ENCODE measurements at places on chromosomes 3 and 15.

DNA sequence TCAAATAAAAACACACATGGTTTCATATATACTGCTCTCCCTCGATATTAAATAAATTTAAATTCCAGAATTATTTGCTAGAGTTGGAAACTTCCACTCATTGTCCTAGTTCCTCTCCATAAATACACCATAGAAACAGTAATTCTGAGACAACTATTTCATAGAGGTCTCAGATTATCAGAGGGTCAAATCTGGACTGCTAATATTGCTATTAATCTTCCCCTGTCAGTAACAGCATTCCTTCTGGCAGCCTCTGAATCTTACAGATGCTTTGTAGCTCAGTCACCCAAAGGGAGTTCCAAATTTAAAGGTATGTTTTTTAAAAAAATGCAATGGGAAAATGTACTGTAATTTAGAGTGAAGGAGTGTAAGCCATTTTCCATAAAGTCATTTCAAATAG, 428.8 kb downstream of the PYDC2 start:
- DNase-seq: no peak

DNA sequence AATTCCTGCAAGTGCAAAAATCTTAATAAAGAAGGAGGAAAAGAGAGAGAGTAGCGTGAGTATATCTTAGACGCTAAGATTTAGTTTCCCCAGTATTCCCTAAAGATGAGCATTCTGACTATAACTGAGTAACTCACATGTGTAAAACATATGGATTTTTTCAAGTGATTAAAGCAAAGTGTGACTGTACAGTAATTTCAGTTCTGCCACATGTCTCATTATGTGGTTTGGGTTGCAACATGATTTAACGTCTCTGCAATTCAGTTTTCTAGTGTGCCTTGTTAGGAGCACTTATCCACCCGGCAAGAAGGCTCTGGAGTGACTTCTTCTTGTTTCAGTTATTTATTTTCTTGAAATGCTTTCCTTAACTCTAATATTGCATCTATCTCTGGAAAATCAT, 514.1 kb downstream of the ROBO1 start:
- no peak for DNase-seq

DNA sequence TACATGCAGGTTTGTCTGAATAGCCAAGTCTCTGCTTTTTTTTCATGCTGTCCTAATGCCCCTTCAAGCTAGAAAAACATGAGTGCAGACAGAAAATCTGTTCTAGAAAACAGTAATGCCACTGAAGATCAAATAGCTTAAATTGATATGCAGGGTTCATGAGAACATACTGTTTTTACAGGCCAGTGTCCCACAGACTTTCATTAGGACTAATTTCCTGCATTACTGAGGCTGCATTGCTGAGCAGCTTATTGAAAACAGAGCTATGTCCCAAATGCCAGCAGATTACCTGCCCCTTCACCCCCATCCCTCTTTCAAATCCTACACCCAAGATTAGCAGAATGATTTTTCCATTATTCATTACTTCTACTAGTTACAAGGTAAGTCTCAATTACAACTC, 665 bp downstream of the TM4SF18 start:
- DNase-seq: no peak

DNA sequence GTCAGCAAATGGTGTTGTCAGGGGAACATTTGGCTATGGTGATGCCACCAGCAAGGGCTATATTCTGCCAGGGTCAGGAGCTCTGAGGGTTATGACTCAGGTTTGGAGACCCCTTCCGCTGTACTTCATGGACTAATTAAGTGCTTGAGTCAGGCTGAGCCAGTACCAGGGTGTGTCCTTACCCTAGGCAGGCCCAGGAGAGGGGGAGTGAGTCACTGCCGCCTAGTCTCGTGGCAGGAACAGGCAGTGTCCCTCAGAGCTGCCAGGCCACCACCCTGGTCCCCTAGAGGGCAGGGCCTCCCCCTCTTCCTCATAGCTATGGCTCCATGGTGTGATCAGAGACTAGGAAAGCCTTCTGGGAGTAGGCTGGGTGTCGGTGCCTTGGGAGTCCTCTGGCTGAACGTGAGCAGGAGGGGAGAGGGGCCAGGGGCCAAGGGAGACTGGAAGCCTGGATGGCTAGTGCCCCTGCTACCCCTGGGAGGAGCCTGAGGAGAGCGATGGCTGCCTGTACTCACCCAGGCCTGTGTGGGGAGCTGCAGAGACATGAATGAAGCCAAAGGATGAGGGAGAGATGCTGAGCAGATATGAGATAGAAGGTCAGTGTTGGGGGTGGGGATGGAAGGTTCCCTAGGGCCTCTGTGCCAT, 10.6 kb downstream of the MAPKAPK3 start:
- DNase-seq: peak; percentile 88

DNA sequence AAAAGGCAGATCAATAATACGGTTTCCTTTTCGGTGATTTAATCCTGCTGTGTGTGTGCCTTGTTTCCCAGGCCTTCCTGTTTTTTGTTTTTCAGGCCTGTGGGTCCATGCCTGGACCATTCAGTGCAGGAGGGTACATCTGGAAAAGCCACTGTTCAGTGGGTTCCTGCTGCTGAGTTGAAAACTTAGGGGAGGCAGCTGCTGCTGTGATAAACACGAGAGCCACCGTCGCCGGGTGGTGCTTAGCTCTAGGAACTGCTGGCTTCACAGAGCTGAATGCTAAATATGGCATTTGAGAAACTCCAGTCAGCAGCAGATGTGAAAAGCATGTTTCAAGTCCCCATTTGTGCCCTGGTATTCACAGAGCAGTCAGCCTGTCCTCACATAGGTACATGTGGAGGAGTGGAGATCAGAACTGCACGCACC, 44.0 kb downstream of the SYNM start:
- no peak for DNase-seq

- no peak for DNase-seq
These were observed 48.3 kb upstream of the ATP2B2 start for GRCh38 chr3:10553591-10554235.

DNA sequence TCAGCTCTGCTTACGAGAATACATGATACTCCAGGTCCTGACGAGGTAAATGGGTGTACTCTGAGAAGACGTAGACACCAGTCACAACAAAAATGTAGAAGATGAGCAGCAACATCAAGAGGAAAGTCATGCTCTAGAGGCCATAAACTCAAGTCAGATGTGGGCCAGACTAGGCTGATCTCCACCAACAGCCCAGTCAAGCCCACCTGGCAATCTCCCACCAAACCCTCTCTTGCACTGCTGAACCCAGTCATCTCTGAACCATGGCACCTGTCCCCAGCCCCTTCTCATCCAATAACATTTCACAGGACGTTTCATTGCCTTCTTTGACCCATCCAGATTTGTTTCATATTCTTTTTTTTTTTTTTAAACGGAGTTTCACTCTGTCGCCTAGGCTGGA, 10.8 kb upstream of the PDIA3 start:
- DNase-seq: no peak

DNA sequence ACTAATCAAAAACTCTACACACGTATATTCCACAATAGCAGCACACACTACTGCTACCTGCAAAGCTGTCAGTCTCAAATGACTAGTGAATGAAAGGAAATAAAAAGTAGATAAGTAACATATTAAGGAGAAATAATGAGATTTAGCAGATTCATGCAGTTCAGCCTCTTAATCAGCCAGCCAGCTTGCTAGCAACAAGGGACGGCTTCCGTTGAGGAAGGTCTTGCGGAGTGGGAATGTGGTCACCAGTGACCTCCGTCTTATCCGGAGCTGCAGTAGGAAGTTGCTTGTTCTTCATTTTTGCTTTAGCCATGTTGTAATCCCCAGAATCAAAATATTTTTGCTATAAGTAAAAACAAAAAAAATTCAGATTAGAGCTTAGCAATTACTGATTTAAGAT, 17.1 kb downstream of the ARPP19 start:
- no peak for DNase-seq

- DNase-seq: no peak
These were observed 4.6 kb downstream of the VPS8 start for GRCh38 chr3:184816614-184817013.

- DNase-seq: no peak
These were observed 1.7 kb downstream of the ITPR1 start for GRCh38 chr3:4494895-4495264.

GRCh38 chr3:197339841-197340520, 41.6 kb upstream of the DLG1 start:
- DNase-seq: no peak

- DNase-seq: no peak
These were observed 66.6 kb downstream of the DUT start for GRCh38 chr15:48397841-48398240.

DNA sequence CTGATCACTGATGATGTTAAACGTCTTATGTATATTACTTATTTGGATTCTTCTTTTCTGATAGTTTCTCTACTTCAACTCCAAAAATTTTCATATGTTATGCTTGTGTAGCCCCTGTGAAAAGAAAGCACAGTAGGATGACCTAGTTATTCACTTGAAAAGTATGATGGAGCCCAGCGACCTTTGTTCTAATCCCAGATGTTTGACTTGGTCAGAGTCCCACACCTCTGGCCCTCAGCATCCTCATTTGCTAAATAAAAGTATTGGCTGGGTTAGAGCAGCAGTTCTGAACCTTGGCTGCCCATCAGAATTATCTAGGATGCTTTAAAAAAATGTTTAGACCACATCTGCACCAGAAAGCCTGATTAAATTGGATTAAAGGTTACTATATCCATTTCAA, 173.7 kb downstream of the ATG7 start:
- no peak for DNase-seq

GRCh38 chr3:52430416-52430810, 14.5 kb downstream of the SEMA3G start:
- DNase-seq: no peak

All from HCT116 (cell line).